ENCODE measurements at places on chromosomes 2 and 18.

GRCh38 chr2:8532438-8532837 lies 149.4 kb upstream of the ID2 start:
- DNase-seq: no peak

DNA sequence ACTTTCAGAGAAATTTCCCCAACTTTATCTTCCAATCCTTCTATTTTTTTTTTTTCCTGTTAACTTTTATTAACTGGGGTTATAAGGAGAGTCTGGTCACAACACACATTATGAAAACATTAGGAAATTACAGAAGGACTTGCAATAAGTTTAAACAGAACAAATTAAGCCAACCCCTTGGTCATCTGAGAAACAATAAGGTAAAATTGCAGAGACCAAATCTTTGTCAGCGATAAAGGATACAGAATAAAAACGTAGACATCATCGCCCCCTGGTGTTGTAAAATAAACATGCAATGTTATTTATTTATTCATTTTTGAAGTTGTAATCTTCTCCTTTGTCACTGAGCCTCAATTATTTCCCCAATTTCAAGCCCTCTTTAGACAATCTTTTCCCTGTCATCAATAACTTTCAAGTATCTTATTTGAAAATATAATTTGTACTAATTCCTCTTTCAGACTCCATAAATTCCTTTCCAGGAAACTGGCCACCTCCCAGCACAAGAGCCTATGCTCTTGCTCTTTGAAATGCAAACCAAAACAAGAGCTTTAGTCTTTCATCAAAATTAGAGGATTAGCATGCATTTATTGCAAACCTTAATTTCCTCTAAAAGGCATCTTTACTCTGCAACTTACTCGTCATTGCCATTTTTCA lies 19.5 kb downstream of the G6PC2 start:
- DNase-seq: peak; percentile 11

GRCh38 chr18:40079786-40080185 lies 1875.2 kb upstream of the PIK3C3 start:
- DNase-seq: no peak

DNA sequence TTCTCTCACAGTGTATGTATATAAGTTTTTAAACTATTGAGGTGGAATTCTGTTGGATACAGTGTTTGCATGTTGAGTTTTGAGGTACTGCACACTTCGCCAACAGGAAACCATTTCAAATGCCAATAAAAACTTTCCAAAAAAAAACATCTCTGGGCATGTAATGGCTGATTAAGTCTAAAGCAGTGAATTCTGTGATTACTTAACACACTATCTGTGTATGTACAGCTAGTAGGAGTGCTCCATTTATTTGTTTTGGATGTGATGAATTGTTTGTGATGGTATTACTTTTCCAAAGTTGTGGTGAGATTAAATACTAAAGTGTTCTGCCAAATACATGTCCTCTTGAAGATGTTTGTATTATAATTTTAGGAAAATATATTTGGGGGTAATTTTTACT lies 31.1 kb downstream of the MMADHC start:
- no peak for DNase-seq

DNA sequence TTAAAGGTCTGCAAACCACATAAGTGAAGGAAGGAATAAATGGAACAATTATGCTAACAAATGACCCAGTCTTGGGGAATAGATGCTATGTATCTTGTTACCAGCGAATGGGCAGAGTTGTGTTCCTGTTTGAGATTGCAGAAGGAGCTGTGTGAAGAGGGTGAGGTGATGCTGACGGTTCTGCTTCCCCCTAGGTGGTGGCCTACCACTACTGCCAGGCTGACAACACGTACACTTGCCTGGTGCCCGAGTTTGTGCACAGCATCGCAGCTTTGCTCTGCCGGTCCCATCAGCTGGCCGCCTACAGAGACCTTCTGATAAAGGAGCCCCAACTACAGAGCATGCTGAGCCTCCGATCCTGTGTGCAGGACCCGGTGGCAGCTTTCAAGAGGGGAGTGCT lies 111.7 kb downstream of the WDSUB1 start:
- DNase-seq: no peak

DNA sequence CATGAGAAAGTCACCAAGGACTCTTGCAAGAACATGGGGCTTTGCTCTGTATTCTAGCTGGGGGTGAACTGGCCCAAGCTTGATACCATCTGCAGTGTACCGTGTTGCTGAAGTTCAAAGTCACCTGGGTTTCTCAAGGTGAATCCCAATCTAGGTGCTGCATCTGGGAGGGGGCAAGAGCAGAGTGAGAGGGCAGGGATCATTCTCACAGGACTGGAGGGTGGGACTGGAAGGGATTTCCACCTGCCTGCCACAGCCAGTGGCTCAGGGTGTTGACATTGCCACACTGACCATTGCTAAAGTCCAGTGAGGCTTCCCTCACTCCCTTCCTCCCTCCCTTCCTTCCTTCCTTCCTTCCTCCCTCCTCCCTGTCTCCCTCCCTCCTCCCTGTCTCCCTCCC lies 98.7 kb downstream of the MYCN start:
- DNase-seq: no peak

GRCh38 chr18:23936381-23936958 lies 78.1 kb upstream of the TTC39C start:
- DNase-seq: no peak

GRCh38 chr2:217366966-217367365 lies 507.1 kb upstream of the TNP1 start:
- no peak for DNase-seq

DNA sequence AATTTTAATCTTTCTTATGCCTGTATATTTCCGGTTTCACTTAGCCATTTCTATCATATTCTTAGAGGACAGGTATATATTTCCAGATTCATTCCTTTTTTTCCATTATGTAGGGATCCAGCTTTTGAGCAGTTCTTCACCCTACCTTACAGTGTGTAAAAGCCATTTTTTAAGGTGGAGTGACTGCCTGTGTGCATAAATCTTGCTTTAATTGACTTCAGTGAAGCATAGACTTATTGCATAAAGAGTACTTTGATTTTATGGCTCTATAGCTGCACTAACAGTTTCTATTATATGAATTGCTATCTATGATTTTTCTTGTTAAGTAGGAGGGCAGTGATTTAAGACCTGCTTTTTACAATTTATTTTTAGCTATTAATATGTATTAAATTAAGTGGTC lies 132.6 kb downstream of the NYAP2 start:
- no peak for DNase-seq

DNA sequence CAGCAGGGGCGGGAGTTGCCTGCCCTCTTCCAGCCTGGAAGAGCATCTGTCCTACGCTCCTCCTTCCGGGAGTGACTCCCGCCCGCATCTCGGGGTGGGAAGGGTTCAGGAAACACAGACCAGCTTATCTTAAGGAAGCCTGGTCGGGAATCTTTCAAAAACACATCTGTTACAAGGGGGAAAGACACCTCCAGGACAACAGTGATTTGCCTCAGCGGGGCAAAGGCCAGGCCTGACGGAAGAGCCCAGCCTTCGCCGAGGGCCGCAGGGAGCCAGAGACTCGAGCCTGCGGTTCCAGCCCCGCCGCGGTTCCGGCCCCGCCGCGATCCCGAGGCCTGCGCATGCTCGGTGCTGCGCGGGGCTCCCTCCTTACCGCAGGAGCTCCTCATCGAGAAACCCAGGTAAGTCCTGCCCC lies 38.1 kb upstream of the TGIF1 start:
- no peak for DNase-seq

DNA sequence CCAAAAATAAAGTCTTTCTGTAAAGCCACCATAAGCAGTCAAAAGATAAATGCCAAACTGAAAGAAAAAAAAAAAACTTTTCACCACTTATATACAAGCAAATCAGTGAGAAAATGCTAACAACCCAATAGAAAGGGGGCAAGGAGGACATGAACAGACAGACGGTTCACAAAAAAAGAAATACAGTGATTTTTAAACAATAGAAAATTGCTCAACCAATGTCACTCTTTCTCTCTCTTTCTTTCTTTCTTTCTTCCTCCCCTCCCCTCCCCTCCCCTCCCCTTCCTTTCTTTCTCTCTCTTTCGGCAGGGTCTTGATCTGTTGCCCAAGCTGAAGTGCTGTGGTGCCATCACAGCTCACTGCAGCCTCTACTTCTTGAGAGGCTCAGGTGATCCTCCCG lies 28.8 kb upstream of the SPATA3 start:
- no peak for DNase-seq

DNA sequence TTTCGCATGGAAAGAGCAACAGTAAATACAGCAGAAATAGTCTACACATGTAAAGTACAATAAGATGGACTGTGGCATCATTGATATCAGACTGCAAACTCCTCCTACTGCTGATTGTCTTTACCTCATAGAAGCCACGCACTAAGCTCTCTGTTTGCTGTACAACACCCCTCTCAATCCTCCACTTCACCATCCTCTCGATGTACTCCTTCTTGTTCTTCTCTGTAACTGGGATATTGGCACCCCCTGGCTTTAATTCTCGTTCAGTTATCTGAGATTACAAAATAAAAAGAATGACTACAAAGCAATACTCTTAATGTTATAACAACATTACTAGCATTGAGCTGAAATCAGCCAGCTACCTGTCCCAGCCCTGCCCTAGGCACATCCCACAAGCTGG lies 49.3 kb upstream of the STK17B start:
- DNase-seq: no peak

GRCh38 chr18:47978603-47979002 lies 48.1 kb upstream of the SMAD2 start:
- DNase-seq: no peak

- DNase-seq: no peak
Observed at GRCh38 chr2:236161082-236161462, 7.1 kb downstream of the GBX2 start.

DNA sequence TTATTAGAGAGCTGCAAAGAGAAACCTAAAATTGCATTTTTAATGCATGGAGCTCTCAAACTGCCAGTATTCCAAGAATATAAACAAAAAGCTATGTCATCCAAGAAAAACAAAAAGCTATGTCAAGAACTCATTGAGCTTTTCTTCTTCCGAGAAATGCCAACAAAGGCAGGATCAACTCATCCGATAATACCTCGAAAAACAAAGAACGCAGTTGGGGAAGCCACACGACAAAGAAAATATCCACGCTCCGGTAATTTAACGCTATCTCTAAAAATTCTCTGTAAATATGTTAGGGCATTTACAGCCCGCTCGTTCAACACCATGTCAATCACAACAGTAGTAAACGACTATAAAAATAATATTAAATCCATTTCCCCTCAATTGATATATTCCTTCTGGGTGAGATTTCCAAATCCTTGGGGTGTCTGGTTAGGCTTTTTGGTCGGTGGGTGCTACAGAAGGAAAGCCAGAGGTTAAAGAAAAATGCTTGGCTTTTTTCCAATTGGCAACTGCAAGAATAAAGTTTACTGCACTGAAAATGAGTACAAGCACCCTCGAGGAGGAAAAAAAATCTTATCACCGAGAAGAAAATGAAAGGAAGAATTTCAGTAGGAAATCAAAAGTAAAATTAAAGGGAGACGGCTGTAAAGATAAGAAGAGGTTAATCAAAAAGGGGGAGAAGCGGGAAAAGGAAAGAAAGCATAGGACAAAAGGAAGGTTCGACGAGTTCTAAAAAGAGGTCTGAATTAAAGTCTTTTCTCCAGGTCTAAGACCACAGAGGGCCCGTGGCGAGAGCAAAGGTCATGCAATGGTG lies 856 bp downstream of the TIA1 start:
- DNase-seq: no peak

DNA sequence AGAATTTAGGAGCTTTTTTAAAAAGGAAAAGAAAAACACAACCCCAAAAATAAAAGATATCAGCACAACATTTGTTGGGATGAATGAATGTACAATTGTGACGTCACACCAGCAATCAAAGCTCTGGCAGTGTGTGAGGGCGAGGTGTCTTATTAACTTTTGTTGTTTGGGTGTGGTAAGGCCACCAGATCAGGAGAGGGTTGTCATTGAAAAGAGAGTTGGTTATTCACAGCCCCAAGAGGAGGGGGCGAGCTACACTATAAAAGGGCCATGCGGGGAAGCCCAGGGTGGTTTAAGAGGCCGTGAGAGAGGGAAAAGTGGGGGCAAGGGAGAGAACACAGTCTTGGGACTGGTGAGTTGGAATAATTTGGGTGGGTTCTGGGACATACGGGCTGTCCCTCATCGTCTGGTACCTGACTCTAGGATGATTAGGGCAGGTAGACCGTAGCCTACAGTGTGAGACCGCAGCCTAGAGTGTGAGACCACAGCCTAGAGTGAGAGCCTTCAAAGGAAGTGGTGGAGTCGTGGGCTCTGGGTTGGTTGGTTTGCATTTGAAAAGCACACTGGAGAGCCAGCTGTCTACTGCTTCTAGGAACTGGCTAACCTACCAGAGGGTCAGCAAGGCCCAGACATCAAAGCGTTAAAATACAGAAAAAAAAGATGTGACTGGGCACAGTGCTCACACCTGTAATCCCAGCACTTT lies 128.4 kb downstream of the INO80D start:
- DNase-seq: no peak

- DNase-seq: peak; percentile 78
Observed at GRCh38 chr2:108594132-108594981, 60.1 kb downstream of the LIMS1 start.

DNA sequence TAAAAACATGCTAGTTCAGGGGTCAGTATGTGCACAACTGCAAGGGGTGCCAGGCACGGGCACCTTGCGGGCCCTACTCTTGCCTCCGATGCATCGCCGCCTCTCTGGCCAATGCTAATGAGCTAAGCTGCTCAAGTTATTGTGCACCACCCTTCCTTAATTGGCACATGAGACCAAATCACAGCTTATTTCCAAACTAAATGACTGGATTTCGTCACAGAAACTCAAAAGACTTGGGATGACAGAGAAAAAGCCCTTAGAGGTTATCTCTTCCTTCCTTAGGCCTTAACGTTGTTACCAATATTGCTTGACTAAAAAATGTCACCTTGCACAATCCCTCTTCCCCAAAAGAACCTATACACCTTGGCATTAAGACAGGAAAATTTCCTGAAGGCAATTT lies 7.7 kb downstream of the RNF149 start:
- DNase-seq: no peak

DNA sequence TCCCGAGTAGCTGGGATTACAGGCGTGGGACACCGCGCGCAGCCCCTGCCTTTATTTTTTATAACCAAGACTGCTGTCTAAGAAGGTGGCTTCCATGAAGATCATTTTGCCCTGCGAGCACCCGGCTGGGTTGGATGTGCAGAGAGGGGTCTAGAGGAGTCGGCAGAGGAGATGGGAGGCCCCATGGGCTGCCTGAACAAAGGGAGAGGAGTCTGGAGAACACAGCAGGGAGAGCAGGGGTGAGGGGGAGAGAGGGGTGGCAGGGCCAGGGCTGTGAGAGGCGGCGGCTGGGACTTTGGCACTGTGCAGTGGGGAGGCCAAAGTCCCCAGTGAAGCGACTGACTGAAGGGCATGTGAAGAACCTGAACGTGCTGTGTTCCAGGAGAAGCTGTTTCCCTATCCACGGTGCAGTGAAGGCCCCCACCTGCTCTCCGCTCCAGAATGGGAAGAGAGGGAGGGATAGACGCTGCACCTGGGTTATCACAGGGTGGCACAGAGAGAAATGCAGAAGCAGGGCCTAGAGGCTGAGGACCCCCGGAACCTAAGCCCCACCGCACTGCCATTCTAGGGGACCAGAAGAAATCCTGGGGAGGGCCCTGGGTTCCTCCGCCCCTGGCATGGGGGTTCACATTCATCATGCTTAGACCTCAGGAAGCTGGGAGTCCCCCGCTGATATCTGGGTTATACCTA lies 24.8 kb upstream of the FOSL2 start:
- no peak for DNase-seq

GRCh38 chr2:126449677-126450076 lies 206.3 kb upstream of the GYPC start:
- no peak for DNase-seq

GRCh38 chr2:38057651-38058410 lies 18.1 kb downstream of the CYP1B1 start:
- DNase-seq: no peak

GRCh38 chr2:23537991-23538390 lies 153.0 kb downstream of the KLHL29 start:
- no peak for DNase-seq

- DNase-seq: no peak
Observed at GRCh38 chr2:42743659-42743990, 20.3 kb downstream of the OXER1 start.
